ENCODE measurements at places on chromosomes 12 and 14.

- no peak for DNase-seq
Observed at GRCh38 chr12:112590281-112590680, 171.5 kb downstream of the PTPN11 start.

DNA sequence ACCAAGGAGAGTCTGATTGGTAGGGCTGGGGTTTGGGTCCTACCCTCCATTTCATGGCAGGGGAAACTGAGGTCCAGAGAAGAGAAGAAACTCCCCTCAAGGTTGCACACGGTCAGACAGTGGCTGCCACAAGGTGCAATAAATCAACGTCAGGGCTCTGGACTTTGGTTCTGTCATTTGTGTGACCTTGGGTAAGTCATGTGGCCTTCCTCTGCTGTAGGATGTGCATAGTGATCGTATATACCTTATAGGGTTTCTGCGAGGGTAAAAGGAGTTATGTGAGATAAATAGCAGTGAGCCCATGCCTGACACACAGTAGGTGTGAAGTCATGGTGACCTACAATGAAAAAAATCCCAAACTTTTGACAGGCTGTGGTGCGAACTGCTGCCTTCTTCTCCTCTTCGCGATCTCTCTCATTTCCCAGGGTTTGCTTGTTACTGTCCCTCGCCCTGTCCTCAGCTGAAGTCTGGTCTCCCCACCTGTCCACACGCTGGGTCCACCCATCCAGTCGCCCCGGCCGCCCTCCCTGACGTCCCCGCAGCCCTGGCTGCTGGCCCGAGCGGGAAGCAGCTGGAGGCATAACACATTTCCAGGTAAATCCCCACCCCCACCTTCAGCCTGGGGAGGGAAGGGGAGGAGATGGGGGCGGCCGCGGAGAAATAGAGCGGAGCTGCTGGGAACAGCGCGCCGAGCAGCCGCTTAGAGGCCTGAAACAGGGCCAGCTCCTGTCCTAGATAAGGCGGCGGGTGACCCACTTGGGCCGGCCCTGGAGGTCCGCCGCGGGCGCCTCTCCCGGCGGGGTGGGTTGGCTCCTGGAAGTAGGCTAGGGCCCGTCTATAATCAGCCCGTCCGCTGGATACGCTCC lies 1.8 kb upstream of the FAM222A start:
- DNase-seq = no peak

DNA sequence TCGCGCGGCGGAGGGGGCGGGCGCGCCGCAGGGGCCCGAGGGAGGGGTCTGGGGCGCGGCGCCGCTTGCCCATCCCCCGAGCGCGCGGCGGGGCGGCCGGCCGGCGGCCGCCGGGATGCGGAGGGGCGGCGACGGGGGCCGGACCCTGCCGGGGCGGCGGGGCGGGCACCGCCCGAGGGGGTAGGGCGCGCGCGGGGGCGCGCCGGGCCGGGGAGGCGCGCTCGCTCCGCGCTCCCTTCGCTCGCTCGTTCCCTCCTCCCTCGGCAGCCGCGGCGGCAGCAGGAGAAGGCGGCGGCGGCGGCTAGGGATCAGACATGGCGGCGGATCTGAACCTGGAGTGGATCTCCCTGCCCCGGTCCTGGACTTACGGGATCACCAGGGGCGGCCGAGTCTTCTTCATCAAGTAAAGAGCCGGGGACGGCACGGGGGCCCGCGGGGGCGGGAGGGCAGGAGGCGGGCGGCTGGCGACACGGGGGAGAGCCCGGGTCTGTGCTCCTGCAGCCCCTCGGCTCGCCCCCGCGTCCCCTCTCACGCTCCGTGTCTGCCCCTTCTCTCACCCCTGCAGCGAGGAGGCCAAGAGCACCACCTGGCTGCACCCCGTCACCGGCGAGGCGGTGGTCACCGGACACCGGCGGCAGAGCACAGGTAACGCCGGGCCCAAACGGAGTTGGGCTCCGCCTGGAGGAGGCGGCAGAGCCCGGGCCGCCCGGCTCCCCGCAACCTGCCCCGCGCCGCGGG lies at the start of gene PLEKHA5:
Gene PLEKHA5, plus strand, starts transcription at position 248 of the 738 bp plus-strand sequence. Its CDS starts 67 bp downstream, at position 315.
- DNase-seq = peak; percentile 10

- no peak for DNase-seq
Observed at GRCh38 chr14:105389976-105390848, 8.1 kb upstream of the TEX22 start.

- no peak for DNase-seq
Observed at GRCh38 chr12:88993651-88994050, 358.6 kb downstream of the DUSP6 start.

- no peak for DNase-seq
Observed at GRCh38 chr12:19657118-19657731, 217.9 kb downstream of the AEBP2 start.

GRCh38 chr12:68958322-68958721 lies 25.4 kb upstream of the CPM start:
- peak; percentile 64 for DNase-seq

- no peak for DNase-seq
Observed at GRCh38 chr14:63938198-63939005, 85.6 kb downstream of the SYNE2 start.

DNA sequence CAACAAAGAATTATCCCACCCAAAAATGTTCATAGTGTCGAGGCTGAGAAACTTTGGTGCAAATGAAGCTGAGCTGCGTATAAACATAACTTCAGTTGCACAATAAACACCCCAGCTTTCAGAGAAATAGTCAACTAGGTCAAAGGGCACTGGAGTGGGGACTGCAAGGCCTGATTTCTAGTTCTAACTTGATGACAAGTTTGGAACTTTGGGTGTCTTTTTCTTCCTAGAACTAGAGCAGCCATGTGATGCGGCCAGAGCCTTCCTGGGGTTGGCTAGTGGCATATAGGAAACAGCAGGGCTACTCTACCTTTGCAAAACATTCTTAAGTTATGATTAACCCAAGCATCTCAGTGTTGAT lies 298.4 kb upstream of the AMIGO2 start:
- no peak for DNase-seq

DNA sequence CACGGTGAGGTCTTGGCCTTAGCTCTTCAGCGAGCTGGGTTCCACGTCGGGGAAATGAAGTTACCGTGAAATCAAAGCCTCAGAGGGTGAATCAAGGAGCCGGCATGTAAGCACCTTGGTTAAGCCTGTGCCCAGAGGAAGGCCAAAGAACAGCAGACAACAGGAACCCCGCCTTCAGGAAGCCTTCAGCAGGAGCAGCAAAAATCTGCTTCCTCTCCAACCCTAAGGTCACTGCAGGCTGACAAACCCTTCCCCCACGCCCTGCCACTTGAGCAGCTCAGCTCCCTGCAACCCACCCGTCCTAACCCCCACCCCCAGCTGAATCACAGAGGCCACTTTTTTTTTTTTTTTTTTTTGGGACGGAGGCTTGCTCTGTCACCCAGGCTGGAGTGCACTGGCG lies 72.9 kb upstream of the LTA4H start:
- DNase-seq = peak; percentile 39

DNA sequence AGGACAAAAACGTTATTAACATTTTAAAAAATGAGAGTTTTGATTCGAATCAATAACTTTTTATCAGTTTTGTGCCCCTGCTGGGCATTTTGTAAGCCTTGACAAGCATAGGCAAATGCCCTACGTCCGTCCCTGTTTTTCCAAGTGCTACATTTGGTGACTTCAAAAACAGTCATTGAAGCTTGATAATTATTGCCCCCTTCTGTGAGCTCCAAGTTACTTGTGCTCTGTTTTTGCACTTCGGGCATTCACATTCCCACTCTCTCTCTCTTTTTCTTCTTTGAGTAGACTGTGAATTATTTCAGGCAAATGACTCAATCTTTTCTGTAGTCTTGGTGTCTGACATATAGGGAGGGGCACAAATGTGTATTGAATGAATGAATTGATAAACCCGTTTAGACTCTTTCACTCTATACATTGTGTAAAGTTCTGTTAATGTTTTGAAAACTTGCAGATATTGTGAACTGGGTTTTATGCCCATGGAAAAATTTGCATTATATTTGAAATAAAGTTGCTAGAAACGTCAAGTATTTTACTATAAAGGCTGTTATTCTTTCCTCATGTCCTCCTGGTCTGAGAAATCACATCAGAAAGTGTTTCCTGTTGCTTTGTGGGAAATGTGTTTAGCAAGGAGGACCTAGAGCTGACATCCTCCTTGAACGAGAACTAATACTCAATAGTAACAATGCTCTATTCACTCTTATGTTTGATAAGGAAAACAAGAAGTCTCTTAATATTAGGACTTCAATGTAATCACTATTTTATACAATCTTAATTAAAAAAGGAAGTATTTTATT lies 1.4 kb downstream of the APAF1 start:
- no peak for DNase-seq

DNA sequence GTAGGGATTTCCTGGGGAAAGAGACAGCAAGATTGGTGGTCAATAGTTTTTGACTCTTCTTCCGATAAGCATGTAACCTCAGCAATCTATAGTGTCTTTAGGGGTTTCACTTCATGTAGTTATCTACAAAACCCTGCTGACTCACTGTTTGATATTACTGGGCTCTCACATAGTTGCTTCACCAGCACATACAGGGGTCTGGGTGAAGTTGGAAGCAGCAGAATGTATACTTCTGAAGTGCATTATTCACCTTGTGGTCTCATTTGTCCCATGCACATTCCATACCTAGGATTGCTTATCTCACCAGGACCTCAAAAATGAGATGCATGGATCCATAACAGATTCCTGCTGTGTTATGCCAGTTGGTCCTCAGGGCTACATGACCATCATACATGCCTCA lies 280.0 kb downstream of the LRIG3 start:
- DNase-seq = no peak

GRCh38 chr12:69679119-69679518 lies 20.0 kb downstream of the BEST3 start:
- no peak for DNase-seq

DNA sequence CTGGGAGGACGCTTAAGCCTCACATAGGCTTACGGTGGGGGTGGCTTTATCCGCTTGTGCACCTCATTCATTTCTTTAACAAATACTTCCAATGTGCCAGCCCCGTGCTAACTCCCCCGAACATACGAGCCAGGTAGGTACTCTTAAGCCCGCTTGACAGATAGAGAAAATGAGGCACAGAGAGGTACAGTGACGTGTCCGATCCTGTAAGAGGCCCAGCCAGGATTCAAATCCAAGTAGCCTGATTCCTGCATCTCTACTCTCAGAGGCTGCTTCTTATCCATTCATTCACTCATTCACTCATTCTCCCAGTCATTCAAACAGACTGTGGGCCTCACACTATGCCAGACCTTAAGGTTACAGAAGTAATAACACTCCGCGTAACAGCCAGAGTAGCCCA lies 477 bp downstream of the OAS3 start:
- DNase-seq = no peak

DNA sequence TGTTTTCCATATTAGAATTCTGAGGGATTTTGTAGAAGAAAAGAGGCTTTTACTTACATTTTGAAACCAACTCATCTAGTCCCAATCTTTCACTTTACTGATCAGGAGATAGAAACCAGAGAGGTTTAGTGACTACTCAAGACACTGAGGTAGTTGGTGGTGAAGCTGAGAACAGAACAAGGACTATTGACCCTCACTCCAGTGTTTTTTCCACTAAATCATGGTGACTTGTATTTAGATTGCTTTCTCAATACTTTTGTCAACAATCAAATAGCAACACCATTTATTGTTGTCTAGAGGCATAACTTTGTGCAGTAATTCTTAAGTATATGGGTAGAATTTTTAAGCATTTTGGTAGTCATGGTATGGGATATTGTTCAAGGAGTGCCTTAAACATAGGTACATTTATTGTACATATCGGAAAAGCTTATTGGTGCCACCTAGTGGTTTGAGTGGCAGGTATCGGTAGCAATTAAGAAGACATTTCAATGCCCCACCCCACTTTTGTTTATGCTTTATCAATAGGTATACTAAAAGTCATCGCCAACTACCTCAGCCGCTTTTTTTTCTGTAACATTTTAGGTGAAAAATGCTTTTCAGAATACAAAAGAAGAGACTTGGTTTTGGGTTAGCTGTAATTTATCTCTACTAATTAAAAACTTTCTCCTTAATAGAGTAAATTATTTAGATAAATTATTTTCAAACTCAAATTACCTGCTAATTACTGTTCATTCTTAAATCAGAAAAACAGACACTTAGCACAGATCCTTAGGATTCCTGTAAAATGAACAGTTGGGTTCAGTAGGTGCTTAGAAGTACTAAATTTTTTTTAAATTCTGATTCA lies 47.3 kb upstream of the PAWR start:
- DNase-seq = no peak

GRCh38 chr12:57603324-57603723 lies 1.3 kb upstream of the DTX3 start:
- DNase-seq = no peak

- no peak for DNase-seq
Observed at GRCh38 chr14:99357916-99358390, 86.0 kb upstream of the BCL11B start.

DNA sequence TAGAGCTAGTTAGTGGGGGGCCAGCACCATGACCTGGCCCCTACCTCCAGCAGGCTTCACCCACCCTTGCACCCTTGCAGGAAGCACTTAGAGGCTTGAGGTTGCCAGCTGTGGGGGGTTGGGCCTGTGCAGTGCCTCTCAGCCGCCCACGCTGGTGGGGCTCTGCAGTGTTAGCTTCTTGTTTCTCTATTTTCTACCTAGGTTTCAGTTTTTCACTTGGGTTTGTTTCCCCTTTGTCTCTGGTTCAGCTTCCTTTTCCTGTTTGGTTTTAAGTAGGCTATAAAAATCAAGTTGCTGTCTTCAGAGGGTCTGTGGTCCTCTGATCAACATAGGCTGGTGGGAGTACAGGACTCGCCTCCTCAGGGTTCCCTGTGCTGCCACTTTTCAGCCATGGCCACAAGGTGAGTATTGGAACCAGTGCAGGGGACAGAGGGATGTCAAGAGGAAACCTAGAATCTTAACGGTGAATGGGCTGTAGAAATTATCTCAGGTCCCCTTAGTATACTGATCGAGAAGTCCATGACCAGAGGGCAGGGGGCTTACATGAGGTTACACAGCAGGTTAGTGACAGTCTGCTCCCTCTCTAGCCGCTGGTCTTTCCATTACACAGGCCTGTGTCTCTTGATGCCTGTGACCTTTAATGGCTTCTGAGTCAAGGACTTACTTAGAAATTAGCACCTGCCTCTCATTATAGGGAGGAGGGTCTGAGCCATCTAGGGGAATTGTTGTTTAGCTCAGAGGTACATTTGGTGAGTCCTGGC lies at the start of gene EVL:
Gene EVL, plus strand, starts transcription at position 312 of the 761 bp plus-strand sequence. Its CDS starts 79 bp downstream, at position 391.
- peak; percentile 87 for DNase-seq

GRCh38 chr12:81888106-81888740 lies 129.1 kb upstream of the PPFIA2 start:
- DNase-seq = no peak

GRCh38 chr12:132711080-132711843 lies 620 bp downstream of the PGAM5 start:
- peak; percentile 17 for DNase-seq

DNA sequence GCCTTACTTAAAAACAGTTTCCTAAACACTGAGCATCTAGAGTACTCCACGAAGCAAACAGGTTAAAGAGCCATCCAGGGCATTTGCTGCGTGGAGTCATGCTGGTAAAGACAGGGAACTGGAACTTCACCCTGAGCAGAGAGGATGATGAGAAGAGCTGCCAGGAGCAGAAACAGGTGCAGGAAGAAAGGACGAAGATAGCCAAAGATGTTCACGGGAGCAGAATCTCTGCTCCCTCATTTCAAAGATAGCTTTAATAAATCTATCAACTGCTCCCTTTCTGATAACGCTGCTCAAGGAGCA lies 280.8 kb upstream of the FKBP4 start:
- no peak for DNase-seq

Measured in stimulated activated CD4-positive, alpha-beta T cell treated with anti-CD3 and anti-CD28 coated beads, Interleukin-1b, Interleukin-23, amount 100 ng/mL, for 48 hours (primary cell).